ENCODE measurements at places on chromosomes 1 and 21.

- no peak for DNase-seq
These were observed 51.9 kb downstream of the KLHDC7A start for GRCh38 chr1:18532390-18533170.

DNA sequence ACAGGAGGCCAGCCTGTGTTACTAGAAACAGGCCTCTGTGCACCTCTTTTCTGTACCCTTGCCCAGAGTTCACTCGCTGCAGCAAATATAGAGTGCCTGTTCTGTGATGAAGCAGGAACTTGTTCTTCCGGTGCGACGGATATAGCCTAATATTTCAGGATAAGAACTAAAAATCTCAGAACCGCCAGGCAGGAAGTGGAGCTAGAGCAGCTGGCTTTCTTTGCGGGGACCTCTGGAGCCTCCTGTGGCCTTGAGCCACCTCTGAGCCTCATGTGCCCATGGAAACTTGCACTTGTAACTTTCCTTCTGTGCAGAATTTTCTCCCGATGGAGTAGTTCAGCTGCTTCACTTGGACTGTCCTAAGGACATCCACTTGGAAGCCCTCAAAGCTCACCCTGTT is 44.5 kb upstream of the VAMP3 start:
- DNase-seq = no peak

GRCh38 chr21:44729336-44730027 is 18.1 kb upstream of the TSPEAR start:
- no peak for DNase-seq

DNA sequence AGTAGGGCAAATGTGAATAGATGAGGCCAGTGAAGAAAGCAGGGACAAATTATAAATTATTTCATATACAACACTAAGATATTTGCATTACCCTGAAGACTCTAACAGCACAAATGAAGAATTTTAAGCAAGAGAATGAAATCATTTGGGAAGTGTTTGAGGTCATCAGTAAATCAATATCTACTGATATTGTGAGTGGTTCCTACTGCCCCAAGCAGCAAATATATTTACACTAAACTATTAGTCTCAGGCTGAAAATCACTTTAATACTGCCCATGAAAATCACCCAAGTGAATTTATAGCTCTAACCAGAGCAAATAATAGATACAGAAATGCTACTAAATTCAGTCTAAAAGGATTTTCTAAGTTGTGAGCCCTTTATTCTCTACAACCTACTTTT is 163.6 kb downstream of the KCNT2 start:
- DNase-seq = no peak

- no peak for DNase-seq
These were observed 25.5 kb downstream of the ODF2L start for GRCh38 chr1:86370601-86371022.

DNA sequence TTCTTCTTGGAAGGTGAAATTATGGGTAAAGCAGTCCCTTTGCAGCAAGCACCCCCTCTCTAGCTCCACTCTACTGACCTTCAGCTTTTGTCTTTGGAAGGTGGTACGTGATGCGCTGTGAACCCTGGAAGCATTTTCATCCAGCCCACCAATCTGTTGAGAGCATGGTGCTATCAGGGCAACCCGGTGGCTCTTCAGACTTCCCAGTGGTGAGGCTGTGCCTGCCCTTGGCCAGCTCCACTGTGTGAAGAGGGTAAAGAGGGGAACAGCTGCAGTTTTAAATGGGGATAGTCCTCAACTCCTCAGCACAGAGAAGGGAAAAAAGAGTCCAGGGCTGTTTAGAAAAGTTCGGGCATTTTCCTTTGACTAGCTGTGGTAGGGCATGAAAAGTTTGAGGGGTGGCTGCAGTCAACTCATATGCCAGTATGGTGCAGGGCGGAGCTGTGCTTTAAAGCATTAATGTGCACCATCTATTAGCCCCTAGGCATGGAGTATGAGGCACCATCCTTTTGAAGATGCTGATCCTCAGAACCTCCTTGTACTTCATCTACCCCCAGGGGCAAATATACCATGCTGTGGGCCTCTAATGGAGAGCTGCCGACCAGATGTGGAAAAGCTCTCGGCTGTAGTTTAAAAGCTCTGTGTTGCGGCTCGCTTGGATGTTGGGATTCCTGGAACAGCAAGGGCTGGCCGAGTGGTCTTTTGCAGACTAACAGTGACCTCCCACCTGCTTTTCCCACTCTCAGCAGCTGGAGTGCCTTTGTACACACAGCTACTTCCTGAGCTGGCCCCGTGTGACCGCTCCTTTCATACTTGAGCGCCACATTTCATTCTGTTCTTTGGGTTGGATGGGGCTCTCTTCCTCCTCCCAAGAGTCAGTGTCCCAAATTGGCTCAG is 123.0 kb downstream of the PEX14 start:
- no peak for DNase-seq

GRCh38 chr1:229495782-229496181 is 12.4 kb downstream of the NUP133 start:
- no peak for DNase-seq

- DNase-seq = no peak
These were observed 79.6 kb downstream of the SLC45A1 start for GRCh38 chr1:8397511-8397910.

DNA sequence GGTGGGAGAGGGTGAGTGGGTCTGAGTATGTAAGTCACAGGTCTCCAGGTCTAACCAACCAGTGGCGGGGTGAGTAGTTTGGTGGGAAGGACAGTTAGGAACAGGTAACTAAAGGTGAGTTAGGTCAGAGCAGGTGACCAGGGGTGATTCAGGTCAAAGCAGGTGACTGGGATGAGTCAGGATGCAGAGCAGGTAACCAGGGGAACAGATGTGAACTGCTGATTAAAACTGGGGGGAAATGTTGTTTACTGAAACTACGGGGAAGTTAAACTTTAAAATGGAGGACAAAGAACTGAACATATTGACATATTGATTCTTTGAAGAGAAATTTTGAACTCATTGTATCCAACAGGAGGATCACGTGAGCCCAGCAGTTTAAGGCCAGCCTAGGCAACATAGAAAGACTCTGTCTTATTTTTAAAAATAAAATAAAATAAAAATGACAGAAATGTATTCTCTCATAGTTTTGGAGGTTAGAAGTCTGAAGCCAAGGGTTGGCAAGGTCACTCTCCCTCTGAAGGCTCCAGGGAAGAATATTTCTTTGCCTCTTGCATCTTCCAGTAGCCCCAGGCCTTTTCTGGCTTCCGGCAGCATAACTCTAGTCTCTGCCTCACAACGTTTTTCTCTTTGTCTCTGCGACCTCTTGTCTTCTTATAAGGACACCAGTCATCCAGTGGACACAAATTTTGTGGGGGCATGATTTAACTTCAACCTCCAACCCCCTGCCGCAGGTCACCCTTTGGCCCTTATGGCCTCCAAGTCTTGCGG is 64.3 kb upstream of the TINAGL1 start:
- no peak for DNase-seq

- DNase-seq = no peak
These were observed 74.3 kb downstream of the SIPA1L2 start for GRCh38 chr1:232555494-232556210.

DNA sequence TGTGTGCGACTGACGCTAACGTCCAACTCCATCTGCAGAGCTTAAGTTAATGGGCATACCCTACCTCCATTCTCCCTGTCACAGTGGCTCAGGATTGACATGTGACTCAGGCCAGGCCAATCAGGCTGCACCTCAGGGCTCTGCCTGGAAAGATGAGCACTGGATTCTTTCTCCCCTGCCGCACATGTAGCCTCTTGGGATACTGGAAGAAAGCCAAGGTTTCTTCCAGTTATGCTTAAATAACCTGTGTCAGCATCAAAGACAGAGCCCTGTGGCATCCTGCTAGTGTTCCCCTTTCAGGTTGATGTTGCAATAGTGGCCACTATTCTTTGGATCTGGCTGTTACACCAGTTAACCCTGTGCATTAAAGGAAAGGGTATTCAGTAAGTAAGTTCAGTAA is 55.0 kb upstream of the SYT6 start:
- DNase-seq = no peak

DNA sequence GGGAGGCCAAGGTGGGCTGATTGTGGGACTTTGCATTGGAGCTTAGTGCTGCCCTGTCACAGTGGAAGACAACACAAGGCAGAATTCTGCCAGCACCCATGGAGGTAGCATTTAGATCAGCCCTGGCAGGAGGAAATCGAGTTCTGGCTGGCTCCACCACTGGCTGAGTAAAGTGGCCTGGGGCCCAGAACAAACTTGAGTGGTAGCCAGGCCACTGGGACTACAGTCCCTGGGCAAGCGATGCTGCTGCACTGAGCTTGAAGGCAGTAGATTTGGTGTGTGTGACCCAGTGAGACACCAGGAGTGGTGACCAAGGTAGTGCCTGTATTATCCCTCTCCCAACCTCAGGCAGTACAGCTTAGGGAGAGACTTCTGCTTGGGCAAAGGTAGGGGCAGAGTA is 22.5 kb upstream of the UHMK1 start:
- no peak for DNase-seq

All from frontal cortex (tissue), 4 donors.